Inflammatory macrophage treated with lipopolysaccharide for 1 hour (primary cell): ENCODE measurements at places on chromosomes 2 and 18.

GRCh38 chr18:49276680-49277079, 183.8 kb downstream of the DYM start:
- DNase-seq = no peak

GRCh38 chr2:148194882-148195281, 174.0 kb downstream of the MBD5 start:
- DNase-seq = no peak

DNA sequence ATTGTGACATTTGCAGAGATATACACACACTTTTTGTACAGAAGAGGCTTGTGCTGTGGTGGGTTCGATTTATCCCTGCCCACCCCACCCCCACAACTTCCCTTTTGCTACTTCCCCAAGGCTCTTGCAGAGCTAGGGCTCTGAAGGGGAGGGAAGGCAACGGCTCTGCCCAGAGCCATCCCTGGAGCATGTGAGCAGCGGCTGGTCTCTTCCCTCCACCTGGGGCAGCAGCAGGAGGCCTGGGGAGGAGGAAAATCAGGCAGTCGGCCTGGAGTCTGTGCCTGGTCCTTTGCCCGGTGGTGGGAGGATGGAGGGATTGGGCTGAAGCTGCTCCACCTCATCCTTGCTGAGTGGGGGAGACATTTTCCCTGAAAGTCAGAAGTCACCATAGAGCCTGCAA, 40.0 kb downstream of the STEAP3 start:
- peak; percentile 58 for DNase-seq

GRCh38 chr2:69693059-69693774, 48.7 kb upstream of the ANXA4 start:
- DNase-seq = peak; percentile 65

DNA sequence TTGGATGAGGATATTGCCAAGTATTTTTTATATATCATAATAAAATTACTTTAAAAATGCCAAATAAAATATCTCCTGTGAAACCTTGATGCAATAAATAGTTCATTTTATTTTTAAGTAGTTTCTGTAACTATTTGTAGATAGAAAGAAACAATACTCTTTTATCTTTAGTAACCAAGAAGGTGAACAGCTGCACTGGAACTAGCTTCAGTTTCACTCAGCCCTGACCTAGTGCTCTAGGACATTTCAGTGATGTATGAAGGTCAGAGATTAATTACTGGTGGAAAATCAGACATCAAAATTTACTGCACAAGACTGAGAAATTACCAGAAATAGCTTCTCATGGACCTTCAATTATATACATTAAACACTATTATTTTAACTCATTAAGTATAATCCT, 1305.0 kb downstream of the CNTNAP5 start:
- DNase-seq = no peak

DNA sequence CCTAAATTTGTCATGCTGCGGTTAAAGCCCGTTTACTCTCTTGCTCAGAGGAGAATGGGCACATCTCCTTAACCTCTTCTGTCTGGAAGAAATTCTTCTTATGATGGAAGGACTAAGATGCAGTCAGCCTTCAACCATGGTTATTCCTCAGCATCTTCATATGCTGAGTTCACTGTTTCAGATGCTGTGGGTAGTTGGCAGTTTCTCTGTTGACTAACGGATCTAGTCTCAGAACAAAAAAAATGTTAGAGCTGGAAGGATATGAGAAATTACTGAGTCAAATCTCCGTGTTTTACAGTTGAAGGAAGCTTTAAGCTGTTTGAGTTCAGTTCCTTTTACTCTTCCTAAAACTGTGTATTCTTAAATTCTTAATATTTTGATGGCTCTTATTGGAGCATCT, 43.6 kb upstream of the PGAP1 start:
- DNase-seq = no peak

DNA sequence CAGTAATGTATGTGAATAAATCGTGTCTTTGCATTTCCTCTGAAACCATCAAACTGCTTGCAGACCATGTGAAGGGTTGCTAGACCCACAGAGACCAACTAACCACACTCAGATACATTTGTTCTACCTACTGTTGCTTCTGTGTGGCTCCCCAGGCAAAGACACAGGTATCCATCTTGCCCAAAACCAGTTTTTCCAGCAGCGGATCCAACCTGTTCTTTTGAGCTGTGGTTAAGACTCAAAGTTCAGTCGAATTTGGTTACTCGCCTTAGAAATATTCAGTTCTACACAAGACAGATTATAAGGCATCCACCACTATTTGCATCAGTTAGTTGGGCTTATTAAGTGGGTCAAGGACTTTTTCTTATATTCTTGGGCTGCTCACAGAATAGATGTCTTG, 276.2 kb upstream of the EPHA4 start:
- no peak for DNase-seq

GRCh38 chr18:36934884-36935283, 106.0 kb downstream of the KIAA1328 start:
- DNase-seq = no peak

DNA sequence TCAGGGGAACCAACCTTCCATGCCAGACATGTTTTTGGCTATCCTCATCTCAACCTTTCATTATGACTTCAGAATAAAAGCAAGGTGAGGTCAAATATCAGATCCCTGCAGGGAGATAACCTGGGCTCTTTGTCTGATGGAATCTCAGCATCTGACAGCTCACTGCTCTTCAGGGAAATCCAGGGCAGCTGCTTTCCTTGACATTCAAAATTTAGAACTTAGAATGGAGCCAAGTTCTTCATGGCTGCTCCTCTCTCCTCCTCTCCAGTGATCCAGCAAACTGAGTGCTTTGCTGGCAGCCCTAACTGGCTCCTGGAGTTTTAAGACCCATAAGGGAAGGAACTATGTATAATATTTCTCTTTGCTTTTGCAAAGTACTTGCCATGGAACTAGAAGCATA, 716.3 kb downstream of the TSN start:
- no peak for DNase-seq

- DNase-seq = no peak
Observed at GRCh38 chr2:219772103-219772635, 144.7 kb downstream of the SLC4A3 start.

DNA sequence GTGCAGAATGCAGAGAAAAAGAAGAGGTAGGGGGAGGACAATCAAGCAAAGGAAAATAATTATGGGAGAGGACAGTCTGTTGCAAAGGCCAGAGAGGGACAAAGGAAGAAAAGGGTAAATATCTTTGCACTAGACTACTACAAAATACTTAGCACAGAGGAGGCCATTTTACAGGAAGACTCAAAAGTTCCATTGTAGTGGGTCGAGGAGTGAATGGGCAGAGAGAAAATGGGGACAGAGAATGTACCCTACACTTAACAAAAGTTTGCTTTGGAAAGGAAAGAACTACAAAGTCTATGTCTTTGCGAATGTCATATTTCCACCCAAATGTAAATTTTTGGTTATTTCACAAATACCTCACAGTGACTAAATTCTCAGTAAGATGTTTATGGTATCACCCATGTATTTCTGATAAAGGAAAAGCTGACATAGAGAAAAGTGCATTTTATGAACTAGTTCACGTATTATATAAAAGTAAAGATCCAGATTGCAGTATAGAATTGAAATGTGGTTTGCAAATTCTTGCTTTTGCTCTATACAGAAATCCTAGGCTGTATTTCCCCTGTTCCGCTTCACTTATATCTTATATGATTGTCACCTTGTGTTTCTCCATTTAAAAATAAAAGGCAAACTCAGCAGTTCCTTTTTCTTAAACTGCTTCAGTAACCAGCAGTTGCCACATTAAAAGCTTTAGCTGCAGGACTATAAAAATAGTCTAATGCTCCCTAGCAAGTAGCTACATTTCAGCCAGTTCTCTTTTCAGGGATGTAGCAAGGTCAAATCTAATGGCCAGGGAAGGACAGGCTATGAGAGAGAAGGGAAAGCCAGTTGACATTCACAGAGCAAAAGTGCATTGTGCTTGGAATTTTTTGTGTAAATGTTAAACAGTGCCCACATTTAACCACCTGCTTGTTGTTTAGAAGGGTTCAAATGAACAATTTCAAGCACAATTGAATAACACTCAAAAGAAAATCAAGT, 79.7 kb upstream of the CYTIP start:
- DNase-seq = no peak

- peak; percentile 62 for DNase-seq
Observed at GRCh38 chr2:136246086-136246669, 128.2 kb upstream of the CXCR4 start.

DNA sequence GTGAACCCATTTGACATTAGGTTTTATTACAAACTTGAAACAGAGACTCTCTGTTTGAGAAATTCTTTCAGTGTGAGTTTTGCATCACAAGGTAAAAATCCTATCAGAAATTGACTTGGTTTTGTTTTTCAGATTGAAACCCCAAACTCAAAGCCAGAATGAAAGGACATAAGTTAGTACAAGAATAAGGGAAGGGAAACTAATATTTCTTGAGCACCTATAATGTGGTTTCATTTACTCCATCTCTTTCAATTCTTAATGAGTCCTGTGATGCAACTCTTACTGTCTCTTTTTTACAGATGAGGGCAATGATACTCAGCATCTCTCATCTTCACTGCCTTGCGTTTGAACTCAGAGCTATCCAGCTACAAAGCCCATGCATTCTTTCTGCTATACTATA, 210.0 kb upstream of the SIX3 start:
- DNase-seq = no peak

GRCh38 chr18:55838841-55839240, 250.8 kb upstream of the TCF4 start:
- no peak for DNase-seq

GRCh38 chr2:196286821-196287220, 115.4 kb upstream of the STK17B start:
- no peak for DNase-seq

GRCh38 chr2:15169326-15170069, 391.6 kb downstream of the NBAS start:
- DNase-seq = no peak

- DNase-seq = peak; percentile 48
Observed at GRCh38 chr18:13464432-13465123, 246.0 kb downstream of the LDLRAD4 start.

GRCh38 chr18:45449418-45450227, 165.7 kb upstream of the SLC14A2 start:
- DNase-seq = no peak

DNA sequence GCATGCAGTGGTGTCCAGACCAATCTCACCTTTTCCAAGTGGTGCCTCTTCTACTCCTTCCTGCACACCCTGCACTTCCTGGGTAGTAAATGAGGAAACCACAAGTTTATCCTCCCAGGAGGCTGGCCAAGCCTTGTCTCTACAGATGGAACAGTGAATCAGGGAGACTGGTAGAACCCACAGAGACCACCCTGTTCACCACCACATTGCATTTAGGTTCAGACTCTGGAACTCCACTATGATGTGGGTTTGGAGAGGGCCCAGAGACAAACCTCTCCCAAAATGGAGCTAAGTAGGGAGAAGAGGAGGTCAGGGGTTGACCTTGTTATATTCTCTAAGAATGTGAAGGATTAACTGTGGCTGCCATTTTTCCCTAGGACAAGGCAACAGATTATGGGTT, 102.8 kb upstream of the FZD7 start:
- DNase-seq = no peak

GRCh38 chr18:14922031-14922430, 174.1 kb downstream of the ANKRD30B start:
- DNase-seq = no peak

- no peak for DNase-seq
Observed at GRCh38 chr18:3648641-3649040, 198.7 kb downstream of the TGIF1 start.

GRCh38 chr2:15675456-15676195, 84.0 kb downstream of the DDX1 start:
- no peak for DNase-seq

DNA sequence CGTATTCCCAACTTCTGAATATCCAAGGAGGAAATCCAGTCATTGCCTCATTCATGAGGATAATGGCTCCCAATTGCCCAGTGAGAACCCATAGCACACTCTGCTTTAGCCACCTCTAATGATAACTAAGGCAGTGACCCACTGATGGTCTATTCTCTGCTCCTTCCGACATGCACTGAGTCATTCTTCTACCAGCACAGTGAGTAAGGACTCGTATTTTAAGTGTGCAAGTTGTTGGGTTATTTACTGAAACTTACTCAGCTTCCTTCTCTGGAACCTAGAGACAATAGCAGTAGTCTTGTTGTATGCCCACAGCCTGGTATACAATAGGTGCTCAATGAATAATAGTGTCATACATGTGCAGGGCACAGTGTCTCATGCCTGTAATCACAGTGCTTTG, 81.1 kb upstream of the ZNF397 start:
- DNase-seq = no peak

GRCh38 chr2:6562771-6563170, 302.9 kb downstream of the CMPK2 start:
- no peak for DNase-seq

DNA sequence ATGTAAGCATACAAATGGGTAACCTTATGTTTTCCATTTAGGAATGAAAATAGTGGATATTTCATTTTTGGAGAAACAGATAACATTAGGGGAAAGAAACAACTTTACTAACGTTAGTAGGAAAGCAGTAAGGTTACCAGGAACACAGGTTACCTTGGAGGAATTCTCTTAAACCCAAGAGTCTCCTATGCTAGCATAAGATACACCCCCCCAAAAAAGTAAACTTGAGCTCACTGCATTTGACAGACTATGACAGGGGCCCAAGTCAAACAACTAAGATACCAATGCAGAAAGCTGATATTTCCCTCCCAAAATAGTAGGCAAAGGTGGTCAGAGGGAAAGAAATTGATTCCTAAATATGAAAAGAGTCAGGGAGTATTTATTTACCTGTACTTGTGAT, 656.9 kb downstream of the DSC3 start:
- DNase-seq = no peak

DNA sequence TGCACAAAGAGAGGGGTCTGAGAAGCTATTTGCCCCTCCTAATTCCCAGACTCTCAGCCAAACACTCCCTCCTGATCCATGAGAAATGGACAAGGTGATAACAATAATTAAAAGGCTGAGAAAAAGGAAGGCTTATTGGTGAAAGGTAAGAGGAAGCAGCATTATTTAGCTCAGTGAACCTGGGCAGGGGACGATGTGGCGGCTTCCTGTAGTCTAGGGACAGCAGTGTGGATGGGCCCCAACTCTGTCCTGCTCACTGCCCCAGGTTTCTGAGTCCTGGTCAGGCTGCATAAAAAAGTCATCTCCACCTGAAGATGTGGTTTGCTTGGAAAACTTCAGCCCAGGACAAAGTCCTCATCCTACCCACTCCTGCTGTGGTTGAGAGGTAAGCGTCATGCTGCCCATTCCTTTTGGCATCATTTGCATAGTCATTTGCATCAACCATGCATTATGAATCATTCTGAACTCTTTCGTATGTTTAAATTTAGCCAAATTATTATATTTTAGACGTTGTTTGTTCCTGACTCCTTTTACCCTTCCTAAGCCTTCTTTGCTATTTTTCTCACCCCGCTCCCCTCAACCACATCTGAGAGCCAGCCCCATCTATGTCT, 126.8 kb downstream of the CLIP4 start:
- no peak for DNase-seq

DNA sequence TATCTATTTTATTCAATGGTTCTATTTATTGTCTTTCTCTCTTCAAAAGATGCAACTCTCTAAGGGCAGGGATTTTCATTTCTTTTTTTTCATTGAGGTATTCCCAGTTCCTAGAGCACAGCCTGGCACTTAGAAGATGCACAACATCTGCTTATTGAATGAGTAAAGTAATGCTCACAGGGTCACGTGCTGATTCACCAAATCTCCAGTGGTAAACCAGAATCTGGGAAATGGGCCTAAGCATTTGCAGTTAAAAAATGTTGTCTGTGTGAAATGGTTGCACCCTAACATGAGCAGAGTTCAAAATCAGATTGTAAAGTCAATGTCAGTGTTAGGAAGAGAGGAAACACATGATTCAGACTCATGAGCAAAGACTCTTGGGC, 15.8 kb downstream of the SLC8A1 start:
- DNase-seq = no peak

GRCh38 chr2:129462967-129463366, 516.5 kb upstream of the RAB6C start:
- no peak for DNase-seq
